Tracheal epithelial cell (primary cell): ENCODE measurements at places on chromosomes 3 and 15. TPM values are rescaled to one million over a fixed set of nuclear protein-coding genes. Genes with fewer than 3 reads are reported as not detected.

The PLS1 gene
- 22.4 and 23.9 TPM in 2 replicates for total RNA-seq

The C3orf52 gene
- total RNA-seq = 33.0 and 40.0 TPM in 2 replicates

The SMCO1 gene
- total RNA-seq = 0.24 TPM in 1 of 2 replicates, not detected in the other

The FOXP1 gene
- total RNA-seq = 20.2 and 20.5 TPM in 2 replicates

The SCN11A gene
- total RNA-seq = under 0.01 TPM in 1 of 2 replicates, not detected in the other

The ZNF774 gene
- 3.4 and 3.6 TPM in 2 replicates for total RNA-seq

The P2RY13 gene
- total RNA-seq = not detected in 2 replicates

The CAND2 gene
- total RNA-seq = 2.2 and 3.6 TPM in 2 replicates

The SPTBN5 gene
- total RNA-seq = 0.43 and 0.48 TPM in 2 replicates

The ALDH1A2 gene
- total RNA-seq = 0.64 and 2.7 TPM in 2 replicates

The REC114 gene
- not detected in 2 replicates for total RNA-seq

The TGM5 gene
- 0.21 and 0.48 TPM in 2 replicates for total RNA-seq

The ZNF80 gene
- total RNA-seq = not detected in 2 replicates

The SUCNR1 gene
- not detected in 2 replicates for total RNA-seq

The TRIM42 gene
- total RNA-seq = not detected in 2 replicates

The LRRIQ4 gene
- not detected in 2 replicates for total RNA-seq
